ENCODE measurements at places on chromosomes 1 and 21.

DNA sequence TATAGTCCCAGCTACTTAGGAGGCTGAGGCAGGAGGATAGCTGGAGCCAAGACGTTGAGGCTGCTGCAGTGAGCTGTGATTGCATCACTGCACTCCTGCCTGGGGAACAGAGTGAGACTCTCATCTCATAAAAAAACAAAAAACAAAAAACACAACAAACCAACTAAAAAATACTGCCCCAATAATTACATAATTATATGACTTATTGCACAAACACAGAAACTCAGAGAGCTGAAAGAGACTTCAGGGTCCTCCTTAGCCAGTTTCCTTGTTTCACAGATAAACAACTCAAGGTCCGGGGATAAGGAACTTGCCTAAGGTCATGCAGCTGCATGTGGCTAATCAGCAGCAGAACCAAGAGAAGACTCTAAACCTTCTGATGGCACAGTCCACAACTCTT lies 11.9 kb downstream of the EXTL2 start:
- no peak for DNase-seq

GRCh38 chr1:167059809-167060107 lies 30.4 kb downstream of the GPA33 start:
- no peak for DNase-seq

GRCh38 chr21:19076031-19076430 lies 672.4 kb upstream of the TMPRSS15 start:
- DNase-seq: no peak

GRCh38 chr1:206050655-206051235 lies 2.2 kb upstream of the RHEX start:
- DNase-seq: no peak

- no peak for DNase-seq
Observed at GRCh38 chr1:33943978-33944377, 80.1 kb downstream of the HMGB4 start.

GRCh38 chr1:170765712-170766330 lies 101.9 kb downstream of the PRRX1 start:
- peak; percentile 12 for DNase-seq

Data from NCI-H2107 (cell line).